Stimulated activated CD8-positive, alpha-beta memory T cell treated with anti-CD3 and anti-CD28 coated beads, Interleukin-4, amount 100 ng/mL, for 48 hours (primary cell): ENCODE measurements at places on chromosomes 11 and 22.

- no peak for DNase-seq
These were observed 244.9 kb downstream of the CASP12 start for GRCh38 chr11:104653407-104653806.

DNA sequence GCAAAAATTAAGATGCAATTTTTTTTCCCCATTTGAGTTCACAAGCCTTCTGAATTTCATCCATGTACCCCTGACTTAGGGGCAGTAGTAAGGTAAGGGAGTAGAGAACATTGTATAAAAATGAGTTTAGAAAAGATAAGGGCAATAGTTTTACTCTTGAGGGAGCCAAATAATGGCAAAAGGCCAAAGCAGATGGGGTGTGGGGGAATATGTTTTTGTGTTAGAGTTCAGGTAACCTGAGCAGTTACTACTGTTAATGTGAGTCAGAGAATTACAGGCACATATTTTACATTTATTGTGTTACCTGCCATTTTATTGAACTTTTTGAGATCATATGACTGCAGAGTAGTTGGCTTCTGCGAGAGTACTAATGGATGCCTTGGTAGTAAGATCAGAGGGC lies 3.1 kb downstream of the EED start:
- DNase-seq = no peak

- DNase-seq = no peak
These were observed 34.6 kb downstream of the APOL5 start for GRCh38 chr22:35752006-35752862.

- no peak for DNase-seq
These were observed 143.2 kb downstream of the OPCML start for GRCh38 chr11:133388975-133389568.

GRCh38 chr11:64720167-64720566 lies 2.8 kb downstream of the NRXN2 start:
- no peak for DNase-seq

- no peak for DNase-seq
These were observed 34.2 kb downstream of the TBC1D22A start for GRCh38 chr22:46796566-46797195.
